Lower lobe of right lung (tissue), 2 donors: ENCODE measurements at places on chromosomes 13 and 19. TPM values are rescaled to one million over a fixed set of nuclear protein-coding genes. Genes with fewer than 3 reads are reported as not detected.
A peak's percentile ranks its signal among the peaks of the same experiment; 100 is the strongest.

GRCh38 chr19:53910170-53910518 lies 1.1 kb downstream of the CACNG7 start:
- peaks cover 82% of the 10 kb centered on the region for H3K27me3 ChIP-seq
- peaks cover 22% of the 10 kb centered on the region for H3K4me1 ChIP-seq
- no peak overlapping the region for H3K4me3 ChIP-seq
- no peak for DNase-seq
- H3K36me3 ChIP-seq, result no peaks in the 10 kb centered on the region
- no peak overlapping the region for H3K27ac ChIP-seq

- no peaks in the 10 kb centered on the region for H3K4me1 ChIP-seq
- no peak overlapping the region for H3K4me3 ChIP-seq
- no peak for DNase-seq
- H3K36me3 ChIP-seq, result no peaks in the 10 kb centered on the region
These were observed 716.0 kb upstream of the PCDH9 start for GRCh38 chr13:67946131-67946530.

GRCh38 chr13:78045916-78046315 lies 127.3 kb upstream of the EDNRB start:
- no peaks in the 10 kb centered on the region for H3K36me3 ChIP-seq
- no peak for DNase-seq
- no peak overlapping the region for H3K27ac ChIP-seq
- no peaks in the 10 kb centered on the region for H3K4me1 ChIP-seq

- H3K27ac ChIP-seq, result no peak overlapping the region
- peak overlapping the region; percentile 34 for H3K4me3 ChIP-seq
- peaks cover 85% of the 10 kb centered on the region for H3K27me3 ChIP-seq
- peaks cover 27% of the 10 kb centered on the region for H3K4me1 ChIP-seq
- no peak for DNase-seq
These were observed 702 bp downstream of the PTH2 start for GRCh38 chr19:49422407-49423070.

- DNase-seq, result no peak
- H3K4me1 ChIP-seq, result peaks cover 33% of the 10 kb centered on the region
These were observed 34.4 kb upstream of the GATAD2A start for GRCh38 chr19:19371059-19371458.

DNA sequence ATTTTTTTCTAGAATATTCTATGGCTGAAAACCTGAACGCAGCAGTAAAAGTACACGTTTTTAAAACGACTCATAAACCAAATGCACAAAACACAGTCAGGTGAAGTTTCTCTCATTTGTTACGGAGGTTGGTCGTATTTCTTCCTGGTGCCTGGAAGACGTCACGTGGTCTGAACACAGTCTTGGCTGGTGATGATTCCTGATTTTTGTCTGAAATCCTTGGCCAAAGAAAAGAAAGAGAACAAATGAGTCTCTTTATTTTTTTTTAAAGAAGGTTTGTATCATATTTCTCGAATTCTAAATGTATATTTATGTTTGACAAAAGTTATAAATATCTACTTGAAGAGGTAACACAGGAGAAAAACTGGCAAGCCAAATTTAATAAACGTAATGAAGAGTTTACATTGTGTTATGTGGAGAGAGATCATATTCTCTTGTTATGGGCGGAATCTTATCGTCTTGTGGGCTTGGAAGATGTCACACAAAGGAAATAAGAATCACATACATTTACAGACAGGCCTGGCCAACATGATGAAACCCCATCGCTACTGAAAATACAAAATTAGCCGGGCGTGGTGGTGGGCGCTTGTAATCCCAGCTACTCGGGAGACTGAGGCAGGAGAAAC lies 10.0 kb upstream of the PNMA8A start:
- H3K27ac ChIP-seq, result peak overlapping the region; percentile 62
- no peaks in the 10 kb centered on the region for H3K4me1 ChIP-seq
- H3K36me3 ChIP-seq, result no peaks in the 10 kb centered on the region
- H3K27me3 ChIP-seq, result no peaks in the 10 kb centered on the region
- H3K4me3 ChIP-seq, result no peak overlapping the region

DNA sequence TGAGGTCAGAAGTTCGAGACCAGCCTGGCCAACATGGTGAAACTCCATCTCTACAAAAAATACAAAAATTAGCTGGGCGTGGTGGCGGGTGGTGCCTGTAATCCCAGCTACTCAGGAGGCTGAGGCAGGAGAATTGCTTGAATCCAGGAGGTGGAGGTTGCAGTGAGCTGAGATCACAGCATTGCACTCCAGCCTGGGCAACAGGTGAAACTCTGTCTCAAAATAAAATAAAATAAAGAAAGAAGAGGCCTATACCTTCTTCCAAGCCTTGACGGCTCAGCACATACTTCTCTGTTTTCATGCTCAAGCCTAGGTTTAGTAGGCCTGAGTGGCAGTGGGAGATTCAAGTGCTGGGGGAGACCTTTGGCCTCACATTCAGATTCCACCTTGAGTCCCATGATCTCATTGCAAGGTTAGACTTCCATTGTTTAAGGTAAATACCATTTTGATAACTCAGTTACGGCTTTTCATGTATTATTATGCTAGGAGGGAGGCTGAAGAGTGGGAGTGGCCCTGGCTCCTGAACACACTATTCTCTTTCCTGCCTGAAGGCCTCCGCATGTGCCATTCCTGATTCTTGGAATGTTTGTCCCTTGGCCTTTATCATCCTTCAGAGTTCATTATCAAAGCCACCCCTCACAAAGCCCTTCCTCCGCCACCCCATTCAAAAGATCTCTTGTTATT lies 1.6 kb upstream of the SPINT2 start:
- H3K27me3 ChIP-seq, result no peaks in the 10 kb centered on the region
- no peaks in the 10 kb centered on the region for H3K36me3 ChIP-seq
- H3K4me3 ChIP-seq, result no peak overlapping the region
- H3K4me1 ChIP-seq, result peaks cover 29% of the 10 kb centered on the region
- no peak for DNase-seq

GRCh38 chr13:72208112-72208645 lies 341.2 kb upstream of the DACH1 start:
- no peaks in the 10 kb centered on the region for H3K27me3 ChIP-seq
- DNase-seq, result no peak
- no peaks in the 10 kb centered on the region for H3K4me1 ChIP-seq
- no peak overlapping the region for H3K27ac ChIP-seq
- no peaks in the 10 kb centered on the region for H3K36me3 ChIP-seq
- H3K4me3 ChIP-seq, result no peak overlapping the region

DNA sequence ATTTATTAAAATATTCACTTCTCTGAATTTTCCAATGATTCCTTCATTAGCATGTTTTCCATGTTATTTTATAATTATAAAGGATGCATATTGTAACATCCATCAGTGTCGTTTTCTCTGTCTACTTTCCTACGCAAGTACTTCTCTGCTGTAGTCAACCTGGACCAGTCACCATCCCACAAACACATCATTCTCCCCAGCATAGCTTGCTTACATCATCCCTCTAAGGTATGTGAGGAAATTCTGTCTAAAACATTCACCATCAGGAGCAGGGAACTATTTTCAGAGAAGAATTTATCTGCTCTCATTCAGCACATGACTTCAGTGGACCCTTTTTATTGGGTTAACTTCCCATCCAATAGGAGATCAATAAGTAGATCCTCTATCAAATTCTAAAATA lies 806.1 kb upstream of the ARGLU1 start:
- H3K4me1 ChIP-seq, result no peaks in the 10 kb centered on the region
- H3K27ac ChIP-seq, result no peak overlapping the region
- no peaks in the 10 kb centered on the region for H3K27me3 ChIP-seq
- no peak overlapping the region for H3K4me3 ChIP-seq

DNA sequence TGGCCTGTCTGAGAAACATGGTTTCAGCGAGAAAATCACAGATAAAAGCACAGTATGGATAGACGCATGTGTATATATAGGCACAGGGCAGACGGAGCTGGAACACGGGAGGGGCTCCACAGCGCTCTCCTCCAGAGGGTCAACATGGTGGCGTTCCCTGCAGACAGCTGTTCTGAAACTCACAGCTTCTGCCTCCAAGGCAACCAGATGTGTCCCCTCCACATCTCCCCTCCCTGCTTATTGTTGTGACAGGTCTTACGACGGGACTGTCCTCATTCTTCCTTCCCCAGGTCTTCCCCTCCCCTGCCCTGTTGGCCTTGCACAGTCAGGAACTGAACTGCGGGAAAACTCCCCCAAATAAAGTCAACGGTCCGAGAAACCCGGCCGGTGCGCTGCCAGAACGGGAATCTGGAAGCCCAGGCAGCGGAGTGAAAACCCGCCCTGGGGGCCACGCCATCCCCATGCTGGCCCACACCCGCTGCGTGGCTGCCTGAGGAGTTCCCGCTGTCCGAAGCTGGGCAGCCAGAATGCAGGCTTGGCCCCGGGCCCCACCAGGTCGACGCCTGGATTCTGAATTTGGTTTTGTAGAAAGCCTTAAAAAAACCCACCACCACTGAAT lies 2.6 kb upstream of the TIMM13 start:
- no peak for DNase-seq
- H3K36me3 ChIP-seq, result peaks cover 42% of the 10 kb centered on the region

DNA sequence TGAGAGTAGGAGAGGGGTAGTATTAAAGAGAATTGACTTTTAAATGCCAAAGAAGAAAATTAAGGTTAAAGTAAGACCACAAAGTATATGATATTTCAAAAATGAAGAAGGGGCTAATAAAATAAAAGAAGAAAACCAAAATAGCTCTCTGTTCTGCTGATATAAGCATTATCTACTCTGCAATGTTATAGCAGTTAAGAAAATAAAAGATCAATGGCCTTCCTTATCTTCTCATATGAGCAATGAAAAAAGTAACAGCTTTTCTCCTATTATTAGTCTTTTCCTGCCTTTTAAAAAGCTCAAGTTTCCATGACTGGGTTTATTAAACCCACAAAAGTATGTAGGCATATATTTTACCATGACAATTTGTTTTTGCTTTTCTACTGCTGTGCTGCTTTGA lies 126.4 kb downstream of the TBC1D4 start:
- no peaks in the 10 kb centered on the region for H3K4me1 ChIP-seq
- H3K27ac ChIP-seq, result no peak overlapping the region
- H3K36me3 ChIP-seq, result peaks cover 16% of the 10 kb centered on the region
- H3K27me3 ChIP-seq, result no peaks in the 10 kb centered on the region
- no peak for DNase-seq

DNA sequence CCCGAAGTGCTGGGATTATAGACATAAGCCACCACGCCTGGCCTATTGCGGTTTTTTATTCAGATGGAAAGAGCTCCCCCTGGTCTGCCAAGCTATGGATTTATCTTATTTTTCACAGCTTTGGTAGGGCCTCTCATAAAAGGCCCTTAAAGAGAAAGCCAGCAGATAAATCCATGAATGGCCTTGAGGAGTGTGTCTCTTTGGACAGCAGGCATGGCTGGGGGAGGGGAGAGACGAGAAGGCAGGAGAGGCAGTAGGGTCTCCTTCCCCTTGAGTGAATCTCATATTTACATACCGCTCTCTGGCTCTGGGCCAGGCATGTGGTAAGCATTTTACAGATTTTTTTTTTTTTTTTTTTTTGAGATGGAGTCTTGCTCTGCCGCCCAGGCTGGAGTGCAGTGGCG lies 25.2 kb downstream of the MARK4 start:
- no peak for DNase-seq
- no peak overlapping the region for H3K4me3 ChIP-seq
- H3K36me3 ChIP-seq, result peaks cover 79% of the 10 kb centered on the region
- no peak overlapping the region for H3K27ac ChIP-seq
- H3K4me1 ChIP-seq, result peaks cover 10% of the 10 kb centered on the region

- H3K36me3 ChIP-seq, result peaks cover 5% of the 10 kb centered on the region
- peaks cover 11% of the 10 kb centered on the region for H3K4me1 ChIP-seq
- H3K27me3 ChIP-seq, result no peaks in the 10 kb centered on the region
- no peak overlapping the region for H3K4me3 ChIP-seq
- no peak overlapping the region for H3K27ac ChIP-seq
These were observed 23.2 kb downstream of the ZMYM2 start for GRCh38 chr13:19981685-19982238.

- DNase-seq, result no peak
- H3K4me3 ChIP-seq, result no peak overlapping the region
- no peaks in the 10 kb centered on the region for H3K36me3 ChIP-seq
- H3K27me3 ChIP-seq, result no peaks in the 10 kb centered on the region
- peaks cover 99% of the 10 kb centered on the region for H3K4me1 ChIP-seq
These were observed 39.1 kb downstream of the ACTN4 start for GRCh38 chr19:38686530-38686888.

GRCh38 chr19:10670876-10671804 lies 17.0 kb downstream of the ILF3 start:
- no peak overlapping the region for H3K27ac ChIP-seq
- peaks cover 14% of the 10 kb centered on the region for H3K4me1 ChIP-seq
- no peaks in the 10 kb centered on the region for H3K27me3 ChIP-seq
- H3K4me3 ChIP-seq, result no peak overlapping the region
- DNase-seq, result no peak

DNA sequence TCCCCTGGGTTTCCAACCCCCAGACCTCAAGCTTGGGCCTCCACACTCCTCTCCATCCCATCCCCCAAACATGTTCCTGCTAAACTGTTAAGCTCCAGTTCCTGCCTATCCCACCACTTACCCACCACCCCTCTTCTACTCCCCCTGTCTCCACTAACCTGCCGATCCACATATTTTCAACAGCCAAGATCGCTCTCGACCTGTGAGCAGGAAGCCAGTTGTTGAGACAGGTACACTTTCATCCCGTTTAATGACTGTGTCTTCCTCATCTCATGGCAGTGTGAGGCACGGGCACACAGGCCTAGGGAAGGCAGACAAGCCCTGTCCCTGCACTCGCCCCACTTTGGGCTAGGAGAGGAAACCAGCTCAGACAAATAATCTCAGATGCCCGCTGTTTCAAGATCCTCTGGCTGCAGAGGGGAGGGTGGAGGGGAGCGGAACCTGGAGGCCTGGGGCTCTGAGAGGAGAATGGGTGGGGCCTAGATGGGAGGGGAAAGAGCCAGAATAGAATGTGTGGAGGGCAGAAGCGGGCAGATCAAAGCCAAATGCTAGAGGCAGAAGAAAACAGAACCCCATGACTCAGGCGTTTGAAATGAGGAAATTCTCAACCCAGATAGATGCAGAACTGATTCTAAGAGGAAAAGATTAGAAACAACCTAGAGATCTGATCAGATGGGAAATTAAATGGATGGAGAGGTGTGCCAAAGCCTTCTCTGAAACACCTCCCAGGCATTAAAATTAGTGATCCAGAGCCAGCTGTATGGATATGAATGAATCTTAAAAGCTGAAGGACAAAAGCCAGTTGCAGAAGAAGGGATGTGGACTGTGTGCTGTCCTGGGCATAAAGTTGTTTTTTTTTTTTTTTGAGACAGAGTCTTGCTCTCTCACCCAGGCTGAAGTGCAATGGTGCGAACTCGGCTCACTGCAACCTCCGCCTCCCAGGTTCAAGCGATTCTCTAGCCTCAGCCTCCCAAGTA lies 16.9 kb upstream of the CYP2S1 start:
- peak; percentile 83 for DNase-seq
- peaks cover 15% of the 10 kb centered on the region for H3K4me1 ChIP-seq
- peak overlapping the region; percentile 34 for H3K4me3 ChIP-seq
- peak overlapping the region; percentile 76 for H3K27ac ChIP-seq
- H3K27me3 ChIP-seq, result no peaks in the 10 kb centered on the region
- H3K36me3 ChIP-seq, result no peaks in the 10 kb centered on the region

- no peaks in the 10 kb centered on the region for H3K27me3 ChIP-seq
- H3K36me3 ChIP-seq, result no peaks in the 10 kb centered on the region
- H3K27ac ChIP-seq, result no peak overlapping the region
These were observed 4.8 kb upstream of the DACH1 start for GRCh38 chr13:71871844-71872243.

CLASRP gene
- total RNA-seq, result 71.7 TPM

ITGBL1 gene
- total RNA-seq, result 9.5 TPM

RAB20 gene
- 51.3 TPM for total RNA-seq

PCDH20 gene
- total RNA-seq, result 5.7 TPM

GPR183 gene
- total RNA-seq, result 9.0 TPM
